ENCODE measurements at places on chromosomes 1 and 21.

- DNase-seq, result no peak
Observed at GRCh38 chr1:82858031-82858430, 1057.3 kb downstream of the ADGRL2 start.

DNA sequence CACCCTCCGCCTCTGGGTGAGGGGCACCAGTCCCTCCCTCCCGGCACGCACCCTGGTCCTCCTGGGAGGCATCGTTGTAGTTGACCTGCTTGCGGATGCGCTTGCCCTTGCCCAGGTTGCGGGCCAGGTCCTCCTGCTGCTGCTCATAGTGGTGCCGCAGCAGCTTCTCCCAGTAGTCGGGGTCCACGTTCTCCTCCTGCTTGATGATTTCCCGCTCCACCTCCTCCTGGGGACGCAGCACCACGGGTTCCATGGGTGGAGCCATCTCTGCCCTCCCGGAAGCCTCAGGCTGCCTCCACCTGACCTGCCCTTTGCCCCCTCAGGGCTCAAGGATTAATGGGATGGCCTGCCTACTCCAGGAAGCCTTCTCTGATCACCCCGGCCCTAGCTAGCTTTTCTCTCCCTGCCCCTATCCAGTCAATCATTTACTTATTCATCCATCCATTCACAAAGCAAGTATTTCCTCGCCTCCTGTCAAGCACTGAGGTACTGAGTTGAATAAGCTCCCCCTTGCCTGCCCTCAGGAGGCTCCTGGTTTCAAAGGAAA is 53.5 kb downstream of the CHD5 start:
- DNase-seq, result no peak

- peak; percentile 76 for DNase-seq
Observed at GRCh38 chr1:202184750-202185460, 8.7 kb upstream of the LGR6 start.

- no peak for DNase-seq
Observed at GRCh38 chr1:21544095-21544494, 34.9 kb downstream of the ALPL start.

- DNase-seq, result no peak
Observed at GRCh38 chr1:213852107-213852506, 135.7 kb upstream of the PROX1 start.

GRCh38 chr21:29022166-29022565 is 2.3 kb upstream of the USP16 start:
- no peak for DNase-seq

DNA sequence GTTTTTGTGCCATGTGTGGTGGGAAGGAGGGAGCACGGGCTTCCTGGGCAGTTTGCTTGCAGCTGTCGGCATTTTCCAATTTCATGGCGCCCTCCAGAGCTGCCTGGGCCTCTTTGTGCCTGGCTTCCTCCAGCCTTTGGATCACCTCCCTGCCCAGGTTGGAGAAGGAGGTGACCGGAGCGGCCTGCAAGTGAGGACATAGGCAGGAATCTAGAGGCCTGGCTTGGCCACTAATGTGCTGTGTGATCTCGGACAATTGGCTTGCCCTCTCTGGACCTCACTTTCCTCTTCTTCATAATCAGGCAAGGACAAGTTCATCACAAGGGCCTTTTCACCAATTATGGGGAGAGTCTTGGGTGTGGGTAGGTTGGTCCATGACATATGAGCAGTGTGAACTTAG is 245.1 kb downstream of the MATN1 start:
- no peak for DNase-seq

GRCh38 chr1:247845693-247846017 is 4.0 kb upstream of the OR11L1 start:
- no peak for DNase-seq

DNA sequence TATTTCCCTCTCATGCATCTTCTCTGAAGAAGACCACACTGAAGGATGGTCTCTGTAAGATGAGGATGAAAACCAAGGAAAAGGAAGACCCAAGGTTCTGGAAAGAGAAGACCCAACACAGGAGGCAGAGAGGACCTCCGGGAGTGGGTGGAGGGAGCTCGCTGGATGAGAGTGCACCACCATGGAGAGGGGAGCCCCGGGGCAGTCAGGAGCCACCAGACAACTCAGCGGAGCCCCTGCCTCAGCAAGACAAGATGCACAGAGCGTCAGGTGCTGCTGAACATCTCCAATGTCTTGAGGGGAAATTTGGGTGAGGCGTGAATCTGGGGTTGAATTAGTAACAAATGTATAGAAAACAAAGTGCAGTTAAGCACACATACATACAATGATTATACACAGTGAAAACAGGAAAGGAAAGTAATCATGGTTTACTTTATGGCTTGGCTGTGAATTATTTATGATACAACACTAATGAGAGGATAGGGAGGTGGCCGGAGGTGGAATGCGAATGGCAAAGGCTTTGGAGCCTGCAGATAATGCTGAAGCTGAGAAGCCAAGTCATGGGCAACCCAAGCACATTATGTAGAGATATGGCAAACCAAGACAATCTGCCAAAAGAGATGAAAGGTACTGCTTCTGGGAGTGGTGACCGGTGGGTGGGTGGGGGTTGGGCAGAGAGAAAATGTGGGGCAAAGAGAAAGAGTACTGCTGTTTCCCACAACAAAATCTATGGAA is 80.4 kb upstream of the EDN2 start:
- no peak for DNase-seq

Measured in left ventricle myocardium inferior (tissue), 1 donor.